ENCODE measurements at places on chromosomes 11 and 22.

- DNase-seq, result no peak
- H3K36me3 ChIP-seq, result no peaks in the 10 kb centered on the region
- H3K4me1 ChIP-seq, result no peaks in the 10 kb centered on the region
- no peak overlapping the region for H3K4me3 ChIP-seq
Measured at GRCh38 chr11:122513997-122514396, 141.5 kb upstream of the UBASH3B start.

DNA sequence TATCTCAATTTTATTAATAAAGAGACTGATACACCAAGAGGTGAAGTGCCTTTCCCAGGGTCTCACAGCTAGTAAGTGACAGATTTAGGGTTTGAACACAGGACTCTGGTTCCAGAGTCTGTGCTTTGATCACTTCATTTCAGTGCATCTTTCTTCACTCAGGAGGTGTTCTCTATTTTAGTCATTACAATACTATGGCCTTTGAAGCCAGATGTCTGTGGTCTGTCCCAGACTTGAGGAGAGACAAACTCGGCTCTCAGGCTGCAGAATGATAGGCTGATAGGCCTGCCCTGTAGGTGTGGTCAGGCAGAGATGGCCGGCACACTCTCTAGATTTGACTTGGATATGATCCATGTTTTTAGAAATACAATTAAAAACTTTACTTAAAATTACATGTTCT, 478.5 kb upstream of the CCDC90B start:
- no peaks in the 10 kb centered on the region for H3K36me3 ChIP-seq
- no peak overlapping the region for H3K27ac ChIP-seq
- H3K4me1 ChIP-seq, result no peaks in the 10 kb centered on the region
- H3K4me3 ChIP-seq, result no peak overlapping the region

GRCh38 chr11:13850231-13851005, 112.1 kb upstream of the SPON1 start:
- H3K4me1 ChIP-seq, result peaks cover 11% of the 10 kb centered on the region
- no peak overlapping the region for H3K4me3 ChIP-seq
- peaks cover 3% of the 10 kb centered on the region for H3K27me3 ChIP-seq
- H3K27ac ChIP-seq, result no peak overlapping the region

GRCh38 chr22:33329398-33329797, 271.2 kb upstream of the SYN3 start:
- peaks cover 7% of the 10 kb centered on the region for H3K4me1 ChIP-seq
- no peaks in the 10 kb centered on the region for H3K36me3 ChIP-seq
- no peak overlapping the region for H3K27ac ChIP-seq
- no peak for DNase-seq

- no peak overlapping the region for H3K27ac ChIP-seq
- peaks cover 14% of the 10 kb centered on the region for H3K4me1 ChIP-seq
- DNase-seq, result no peak
Measured at GRCh38 chr11:61369372-61370348, 7.5 kb downstream of the TMEM138 start.

GRCh38 chr22:39577366-39577765, 6.8 kb downstream of the CACNA1I start:
- no peaks in the 10 kb centered on the region for H3K4me1 ChIP-seq
- no peak overlapping the region for H3K27ac ChIP-seq
- peaks cover 17% of the 10 kb centered on the region for H3K27me3 ChIP-seq
- no peak overlapping the region for H3K4me3 ChIP-seq
- no peak for DNase-seq

- peak overlapping the region; percentile 63 for H3K27ac ChIP-seq
- H3K36me3 ChIP-seq, result no peaks in the 10 kb centered on the region
Measured at GRCh38 chr22:39173787-39174497, 21.5 kb upstream of the CBX7 start.

- H3K4me3 ChIP-seq, result no peak overlapping the region
- H3K27ac ChIP-seq, result no peak overlapping the region
- no peaks in the 10 kb centered on the region for H3K4me1 ChIP-seq
Measured at GRCh38 chr22:39800790-39801520, 92.6 kb downstream of the ENTHD1 start.

DNA sequence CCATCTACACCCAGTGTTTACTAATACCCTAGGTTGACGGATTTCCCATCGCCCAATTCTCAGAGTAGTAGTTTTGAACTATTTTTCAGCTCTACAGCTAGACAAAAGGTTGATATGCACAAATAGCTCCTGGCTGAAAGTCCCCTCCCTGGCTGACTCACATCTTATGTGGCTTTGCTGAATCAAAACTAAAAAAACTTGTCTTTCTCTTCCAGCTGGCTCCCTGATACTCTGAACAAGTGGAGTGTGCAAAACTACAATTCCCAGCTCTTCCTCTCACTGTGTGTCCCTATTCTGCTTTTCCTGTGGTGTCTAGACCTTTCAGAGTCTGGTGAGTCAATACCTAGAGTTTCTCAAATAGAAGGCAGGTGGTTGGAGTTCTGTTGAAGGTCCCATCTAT, 12.7 kb upstream of the LARGE1 start:
- no peak for DNase-seq
- no peaks in the 10 kb centered on the region for H3K4me1 ChIP-seq
- no peak overlapping the region for H3K27ac ChIP-seq
- H3K27me3 ChIP-seq, result peaks cover 6% of the 10 kb centered on the region
- H3K4me3 ChIP-seq, result no peak overlapping the region

DNA sequence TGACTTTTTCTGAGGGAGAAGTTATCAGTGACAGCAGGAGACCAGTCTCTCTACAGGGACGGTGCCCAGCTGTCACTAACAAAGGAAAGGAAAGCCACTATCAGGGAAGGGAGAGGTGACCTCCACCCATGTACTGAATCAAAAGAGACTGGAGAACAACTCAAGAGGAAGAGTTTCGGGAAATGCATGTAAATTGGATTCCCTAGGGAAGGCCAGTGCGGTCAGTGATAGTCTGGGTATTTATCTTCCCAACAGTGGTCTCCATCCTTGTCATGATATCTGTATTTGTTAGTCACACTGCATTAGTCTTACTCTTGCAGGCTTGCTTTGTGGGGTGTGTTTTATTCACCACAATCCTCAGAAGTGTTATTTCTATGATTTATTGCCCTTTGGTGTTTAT, 193.4 kb upstream of the KIRREL3 start:
- no peaks in the 10 kb centered on the region for H3K36me3 ChIP-seq
- no peak for DNase-seq
